CD4-positive, alpha-beta T cell treated with Interleukin-17A for 4 hours (primary cell): ENCODE measurements at places on chromosomes 11 and 22.

- peak; percentile 6 for DNase-seq
Measured at GRCh38 chr11:118000067-118000849, 14.1 kb downstream of the IL10RA start.

- DNase-seq: no peak
Measured at GRCh38 chr11:17129003-17129402, 51.5 kb upstream of the RPS13 start.

GRCh38 chr22:42473484-42474193 lies 41.4 kb upstream of the NFAM1 start:
- peak; percentile 22 for DNase-seq

- DNase-seq: no peak
Measured at GRCh38 chr22:43432883-43433415, 21.1 kb downstream of the MPPED1 start.

GRCh38 chr22:29914165-29914564 lies 31.2 kb downstream of the MTMR3 start:
- DNase-seq: no peak

GRCh38 chr22:32620992-32621391 lies 146.4 kb downstream of the FBXO7 start:
- no peak for DNase-seq

DNA sequence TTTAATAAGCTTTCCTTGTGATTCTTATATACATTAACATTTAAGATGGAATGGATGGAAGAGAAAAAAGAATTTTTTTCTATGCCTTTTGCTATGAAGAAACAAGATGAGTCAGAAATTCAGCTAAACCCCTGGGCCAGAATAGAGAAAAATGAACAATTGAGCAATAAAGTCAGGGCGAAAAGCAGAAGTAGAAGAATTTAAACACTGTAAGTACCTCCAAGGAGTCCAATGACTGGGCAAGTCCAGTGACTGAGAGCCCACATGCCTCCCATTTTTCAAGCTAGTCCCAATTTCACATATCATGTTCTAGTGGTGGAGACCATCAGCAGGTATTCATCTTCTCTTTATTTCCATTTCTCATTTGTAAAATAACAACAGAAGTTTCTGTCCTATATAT lies 18.6 kb upstream of the APLP2 start:
- no peak for DNase-seq

DNA sequence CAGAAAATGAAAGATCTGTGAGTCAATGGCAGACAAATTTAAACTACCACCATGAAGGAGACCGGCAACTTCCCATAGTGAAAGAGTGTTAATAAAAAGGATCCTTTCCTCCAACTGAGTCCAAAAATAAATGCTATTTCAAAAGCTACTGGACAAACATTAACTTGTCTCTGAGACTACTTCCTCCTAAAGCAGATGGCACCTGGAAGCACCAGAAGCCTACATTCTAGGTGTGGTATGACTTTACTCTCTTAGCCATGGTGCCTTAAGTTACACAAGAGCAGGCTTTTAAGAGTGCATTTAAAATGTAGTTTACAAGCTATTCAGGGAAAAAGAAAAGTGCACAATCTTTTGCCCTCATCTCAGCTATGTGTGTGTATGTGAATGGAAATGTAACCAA lies 2.5 kb downstream of the ARHGAP32 start:
- DNase-seq: no peak

GRCh38 chr11:33835143-33835878 lies 56.6 kb downstream of the LMO2 start:
- no peak for DNase-seq

- DNase-seq: no peak
Measured at GRCh38 chr22:31173386-31174145, 13.6 kb downstream of the RNF185 start.

GRCh38 chr11:106480581-106481190 lies 403.2 kb downstream of the AASDHPPT start:
- no peak for DNase-seq

DNA sequence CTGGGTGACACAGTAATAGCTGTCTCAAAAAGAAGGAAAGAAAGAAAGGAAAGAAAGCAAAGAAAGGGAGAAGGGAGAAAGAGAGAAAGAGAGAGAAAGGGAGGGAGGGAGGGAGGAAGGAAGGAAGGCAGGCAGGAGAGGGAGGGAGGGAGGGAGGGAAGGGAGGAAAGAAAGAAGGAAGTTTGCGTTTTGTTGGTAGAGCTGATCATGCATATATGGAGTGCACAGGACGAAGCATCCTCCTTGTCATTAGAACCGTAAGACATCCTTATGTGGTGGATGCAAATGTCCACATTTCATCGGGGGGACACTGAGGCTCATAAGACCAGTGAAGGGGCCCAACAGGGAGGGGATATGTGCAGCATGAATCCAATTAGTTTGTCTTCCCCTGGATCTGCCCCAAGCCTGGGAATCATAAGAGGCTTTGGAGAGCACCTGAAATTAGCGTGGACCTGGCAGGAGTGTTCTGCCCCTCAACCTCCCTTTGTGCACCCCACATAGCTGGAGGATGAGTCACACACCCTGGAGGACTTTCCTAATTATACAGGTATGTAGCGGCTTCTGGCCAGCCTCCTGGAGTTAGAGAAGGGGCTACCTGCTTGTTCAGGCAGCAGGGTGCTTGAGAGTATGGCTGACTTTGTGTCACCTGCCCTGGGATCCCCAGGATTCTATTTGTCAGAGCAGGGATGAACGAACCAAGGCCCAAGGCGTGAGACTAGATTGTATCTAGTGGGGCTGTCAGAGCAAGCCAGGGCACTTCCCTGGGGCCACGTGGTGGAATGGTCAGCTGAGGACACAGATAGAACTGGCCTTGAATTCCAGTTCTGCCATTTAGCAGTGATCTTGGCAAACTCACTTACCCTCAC lies 119.7 kb upstream of the CD82 start:
- DNase-seq: no peak
